ENCODE measurements at places on chromosomes 2 and 18.

DNA sequence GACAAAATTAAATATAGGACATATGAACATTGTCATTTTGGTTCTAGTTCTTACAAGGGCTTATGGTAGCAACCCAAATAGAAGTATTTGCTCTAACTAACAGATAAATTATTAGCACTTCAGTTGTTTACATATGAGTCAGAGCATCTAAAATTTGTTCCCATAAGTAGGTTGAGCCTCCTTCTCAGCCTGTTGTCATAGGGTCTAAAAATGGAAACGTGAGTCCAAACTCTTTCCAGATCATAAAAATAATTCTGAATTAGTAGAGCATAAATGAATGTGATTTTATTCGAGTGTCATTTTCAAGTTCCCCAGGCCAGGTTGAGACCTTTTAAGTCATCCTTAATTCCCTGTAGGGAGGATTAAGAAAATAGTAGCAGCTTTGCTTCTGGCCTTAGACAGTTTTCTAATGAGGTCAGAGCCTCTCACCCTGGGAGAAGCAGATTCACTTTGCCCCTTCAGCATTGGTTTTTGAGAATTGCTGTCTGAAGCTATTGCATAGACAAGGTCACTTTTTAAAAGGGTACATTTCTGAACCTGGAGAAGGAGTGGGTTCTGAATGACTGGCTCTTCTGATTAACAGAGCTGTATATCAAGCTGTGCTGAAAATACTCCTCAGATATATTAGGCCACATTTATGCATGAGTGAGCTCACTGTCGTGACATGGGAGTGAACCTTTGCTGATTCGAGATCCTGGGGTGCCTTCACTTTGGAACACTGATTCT lies 164.3 kb downstream of the NEDD4L start:
- no peak for DNase-seq

DNA sequence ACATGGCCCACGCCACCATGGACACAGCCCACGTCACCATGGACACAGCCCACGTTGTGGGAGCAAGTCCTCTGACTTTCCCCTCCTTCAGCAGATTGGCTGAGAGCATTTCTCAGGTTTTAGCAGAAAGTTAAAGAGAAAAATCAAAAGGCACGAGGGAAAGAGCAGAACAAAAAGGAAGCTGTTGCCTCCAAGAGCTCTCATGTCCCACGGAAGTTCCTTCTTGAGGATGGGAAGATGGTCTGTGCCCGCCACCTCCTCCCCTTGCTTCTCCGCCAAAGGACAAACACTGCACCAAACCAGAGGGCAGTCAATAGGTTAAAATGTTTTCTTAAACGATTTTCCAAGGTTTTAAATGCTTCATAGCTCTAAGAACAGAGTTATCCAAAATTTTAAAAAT lies 148.4 kb downstream of the HDAC4 start:
- DNase-seq, result no peak

- no peak for DNase-seq
Observed at GRCh38 chr2:172672114-172672513, 63.5 kb upstream of the RAPGEF4 start.

DNA sequence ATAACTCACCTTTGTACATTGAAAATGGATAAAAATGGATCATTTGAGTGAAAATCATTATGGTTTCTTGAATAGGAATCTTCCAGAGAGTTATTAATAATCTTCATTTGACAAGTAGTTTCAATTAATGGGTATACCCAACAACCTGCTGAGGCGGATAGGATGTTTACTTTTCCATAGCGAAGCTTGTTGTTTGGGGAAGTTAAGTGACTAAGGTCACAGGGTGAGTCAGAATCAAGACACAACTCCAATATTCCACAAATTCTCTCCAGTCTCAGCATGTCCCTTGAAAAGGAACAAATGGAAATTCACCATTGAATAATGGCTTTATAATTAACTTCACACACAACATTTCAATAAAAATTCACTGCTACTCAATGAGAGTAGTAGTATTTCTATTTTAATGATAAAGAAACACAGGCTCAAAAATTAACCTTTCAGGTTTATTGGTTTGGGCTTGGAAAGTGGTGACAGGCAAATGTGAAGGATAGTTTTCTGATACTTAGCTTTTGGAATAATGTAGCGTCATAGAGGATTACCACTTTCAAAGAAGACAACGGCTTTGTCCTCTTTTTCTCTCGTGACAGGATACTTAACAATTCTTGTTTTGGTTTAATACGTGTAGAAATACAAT lies 211.3 kb downstream of the GPD2 start:
- no peak for DNase-seq

- DNase-seq, result no peak
Observed at GRCh38 chr18:49044898-49045297, 94.1 kb upstream of the SMAD7 start.

DNA sequence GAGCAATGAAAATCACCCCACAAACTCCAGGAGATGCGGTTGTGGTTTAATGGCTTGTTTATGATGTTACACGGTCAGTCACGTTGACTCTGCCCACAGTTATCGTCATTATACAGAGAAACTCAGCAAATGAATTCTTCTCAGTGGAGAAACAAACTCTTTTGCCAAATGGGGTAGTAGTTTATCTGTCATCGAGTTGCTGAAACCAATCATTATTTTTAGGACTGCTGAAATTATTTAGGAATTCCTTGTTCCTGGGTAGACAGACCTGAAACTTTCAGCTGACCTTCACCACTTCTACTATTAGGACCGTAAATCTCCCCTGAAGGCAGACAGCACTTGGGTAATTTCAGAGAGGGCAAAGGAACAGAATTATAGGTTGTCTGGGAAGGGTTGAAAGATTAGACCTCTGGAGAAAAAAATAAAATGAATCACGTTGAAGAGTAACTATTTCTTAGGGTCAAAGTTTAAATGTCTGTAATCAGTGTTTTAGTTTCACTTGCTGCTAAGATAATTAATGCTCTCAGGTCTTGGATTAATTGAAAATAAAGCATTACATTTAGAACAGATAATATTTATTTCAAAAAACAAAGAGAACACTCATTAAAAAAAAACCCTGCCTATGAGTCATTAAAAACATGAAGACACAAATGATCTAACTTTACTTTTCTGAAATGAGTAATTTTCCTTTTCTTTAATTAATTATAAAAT lies 52.1 kb upstream of the LYPD6 start:
- no peak for DNase-seq

- DNase-seq, result peak; percentile 78
Observed at GRCh38 chr18:44744161-44745121, 63.8 kb downstream of the SETBP1 start.

- no peak for DNase-seq
Observed at GRCh38 chr2:73134471-73134870, 21.7 kb upstream of the RAB11FIP5 start.

DNA sequence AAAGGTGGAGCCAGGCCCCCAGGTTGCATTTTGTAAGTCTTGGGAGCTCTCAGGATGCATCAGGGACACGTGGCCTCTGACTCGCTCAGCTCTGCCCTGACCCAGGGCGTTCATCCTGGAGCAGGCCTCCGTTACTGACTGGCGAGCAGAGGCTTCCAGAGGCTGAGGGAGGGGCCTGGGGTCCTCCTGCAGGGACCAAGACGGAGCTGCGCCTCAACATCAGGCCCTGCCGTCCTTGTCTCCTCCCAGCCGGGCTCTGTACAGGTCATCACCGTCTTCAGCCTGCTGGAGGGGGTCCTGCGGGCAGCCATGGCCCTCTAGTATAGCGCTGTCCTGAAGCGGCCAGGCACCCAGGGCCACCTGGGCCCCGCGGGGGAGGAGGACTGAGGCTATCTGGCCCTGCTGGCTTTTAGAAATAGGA lies 10.2 kb upstream of the ALPP start:
- no peak for DNase-seq

- no peak for DNase-seq
Observed at GRCh38 chr2:208269091-208269490, 3.0 kb downstream of the PIKFYVE start.

- DNase-seq, result no peak
Observed at GRCh38 chr2:136291871-136292270, 173.9 kb upstream of the CXCR4 start.

DNA sequence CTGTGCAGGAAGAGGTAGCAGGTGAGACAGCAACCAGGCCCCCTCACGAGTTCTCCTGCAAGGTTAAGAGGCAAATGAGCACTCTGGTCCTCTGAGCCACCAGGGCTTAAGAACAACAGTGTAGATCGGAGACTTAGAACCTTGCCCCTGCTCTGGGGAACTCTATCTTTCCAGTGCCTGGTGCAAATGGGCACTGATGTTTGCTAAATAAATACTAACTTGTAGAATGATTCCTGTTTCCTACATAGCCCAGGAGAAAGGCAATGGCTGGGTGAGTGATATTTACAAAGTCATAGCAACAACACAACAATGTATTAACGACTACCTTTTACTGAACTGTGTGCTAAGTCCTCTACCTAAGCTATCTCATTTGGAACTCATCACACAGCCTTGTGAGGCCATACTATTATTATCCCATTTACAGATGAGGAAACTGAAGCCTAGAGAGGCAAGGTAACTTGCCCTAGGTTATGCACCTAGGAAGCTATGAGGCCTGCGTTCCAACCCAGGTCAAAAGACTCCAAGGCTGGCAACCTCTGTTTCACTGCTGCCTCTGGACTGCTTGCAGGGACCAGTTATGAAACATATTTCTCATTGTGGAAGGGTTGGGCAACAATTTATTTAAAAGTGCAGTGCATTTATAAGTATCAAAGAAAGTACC lies 4.3 kb downstream of the ATP8B1 start:
- no peak for DNase-seq

- DNase-seq, result no peak
Observed at GRCh38 chr18:79802298-79802697, 4.6 kb downstream of the KCNG2 start.

- no peak for DNase-seq
Observed at GRCh38 chr18:37584952-37585695, 19.5 kb upstream of the CELF4 start.

GRCh38 chr2:128446874-128447537 lies 128.3 kb upstream of the HS6ST1 start:
- DNase-seq, result no peak

GRCh38 chr2:46942143-46942526 lies 26.5 kb upstream of the MCFD2 start:
- DNase-seq, result no peak

- DNase-seq, result peak; percentile 16
Observed at GRCh38 chr18:23235860-23236259, 100.6 kb downstream of the CABLES1 start.

DNA sequence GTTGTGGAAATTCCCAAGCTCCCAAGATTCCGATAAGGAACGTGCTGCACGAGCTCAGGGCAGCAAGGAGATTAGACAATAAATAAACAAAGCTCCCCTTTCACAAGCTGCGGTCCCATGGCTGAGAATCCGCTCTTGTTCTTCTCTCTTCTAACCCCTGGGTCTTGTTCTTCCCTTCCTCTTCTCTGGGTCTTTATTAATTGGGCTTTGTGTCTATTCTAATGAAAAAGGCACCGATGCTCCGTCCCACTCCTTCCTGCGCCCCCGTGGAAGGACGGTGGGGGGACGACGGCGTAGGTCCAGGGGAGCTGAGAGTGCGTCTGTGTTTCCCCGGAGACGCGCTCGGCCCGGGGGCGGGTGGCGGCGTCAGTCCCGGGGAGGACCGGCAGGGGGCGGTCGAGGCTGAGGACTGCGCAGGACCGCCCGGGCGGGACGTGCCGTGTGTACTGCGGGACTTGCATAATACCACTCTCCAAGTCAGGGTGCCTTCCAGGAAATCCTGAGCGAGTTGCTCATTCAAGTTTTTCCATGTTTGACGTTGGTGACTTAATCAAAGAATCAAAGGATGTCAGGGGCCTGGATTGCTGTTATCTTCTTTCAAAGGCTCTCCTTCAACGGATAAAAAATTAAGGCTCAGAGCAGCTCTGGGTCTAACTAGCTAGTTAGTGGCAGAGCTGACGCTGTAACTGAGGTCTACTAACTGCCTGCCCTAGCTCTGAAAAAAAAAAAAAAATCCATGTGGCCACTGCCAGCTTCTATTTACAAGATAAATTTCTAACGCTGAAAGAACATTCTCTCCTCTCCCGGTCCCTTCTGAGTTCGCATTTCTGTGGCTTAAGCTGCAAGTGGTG lies 321.4 kb downstream of the TGIF1 start:
- DNase-seq, result no peak

DNA sequence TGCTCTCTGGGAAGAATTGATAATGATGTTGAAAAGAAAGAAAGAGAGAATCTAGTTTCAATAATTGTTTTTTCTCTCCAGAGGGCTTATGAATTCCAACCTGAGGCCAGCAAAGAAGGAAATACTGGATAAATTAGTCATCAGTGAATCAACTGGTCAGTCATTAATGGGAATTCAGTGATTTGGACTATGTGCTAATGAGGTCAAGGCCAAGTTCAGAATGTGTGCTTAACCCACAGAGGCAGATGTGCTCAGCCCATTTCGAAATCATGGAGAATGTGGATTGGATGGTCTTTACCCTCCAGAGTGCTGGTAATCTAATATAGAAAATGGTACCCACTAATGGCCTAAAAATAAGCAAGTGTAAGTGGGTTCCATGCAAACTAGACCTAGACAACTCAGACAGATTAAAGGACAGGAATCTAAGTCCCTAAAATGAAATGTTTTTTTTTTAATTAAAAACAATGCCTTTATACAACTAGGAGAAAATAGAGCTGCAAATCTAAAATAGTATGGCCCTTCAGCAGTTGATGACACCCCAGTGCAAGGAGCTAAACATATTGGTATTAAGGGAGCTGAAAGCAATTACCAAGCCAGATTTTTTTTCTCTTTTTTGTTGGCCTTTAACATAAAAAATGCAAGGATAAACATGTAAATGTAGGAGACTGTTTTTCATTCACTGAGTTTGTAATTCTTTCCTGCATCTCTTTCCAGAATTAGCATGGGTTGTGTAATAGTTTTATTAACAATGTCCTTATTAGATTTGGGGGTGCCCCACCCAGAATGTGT lies 296.9 kb downstream of the SATB2 start:
- DNase-seq, result no peak

- peak; percentile 44 for DNase-seq
Observed at GRCh38 chr2:191983186-191983585, 136.3 kb upstream of the CAVIN2 start.

GRCh38 chr18:68734308-68734707 lies 19.4 kb upstream of the TMX3 start:
- no peak for DNase-seq

DNA sequence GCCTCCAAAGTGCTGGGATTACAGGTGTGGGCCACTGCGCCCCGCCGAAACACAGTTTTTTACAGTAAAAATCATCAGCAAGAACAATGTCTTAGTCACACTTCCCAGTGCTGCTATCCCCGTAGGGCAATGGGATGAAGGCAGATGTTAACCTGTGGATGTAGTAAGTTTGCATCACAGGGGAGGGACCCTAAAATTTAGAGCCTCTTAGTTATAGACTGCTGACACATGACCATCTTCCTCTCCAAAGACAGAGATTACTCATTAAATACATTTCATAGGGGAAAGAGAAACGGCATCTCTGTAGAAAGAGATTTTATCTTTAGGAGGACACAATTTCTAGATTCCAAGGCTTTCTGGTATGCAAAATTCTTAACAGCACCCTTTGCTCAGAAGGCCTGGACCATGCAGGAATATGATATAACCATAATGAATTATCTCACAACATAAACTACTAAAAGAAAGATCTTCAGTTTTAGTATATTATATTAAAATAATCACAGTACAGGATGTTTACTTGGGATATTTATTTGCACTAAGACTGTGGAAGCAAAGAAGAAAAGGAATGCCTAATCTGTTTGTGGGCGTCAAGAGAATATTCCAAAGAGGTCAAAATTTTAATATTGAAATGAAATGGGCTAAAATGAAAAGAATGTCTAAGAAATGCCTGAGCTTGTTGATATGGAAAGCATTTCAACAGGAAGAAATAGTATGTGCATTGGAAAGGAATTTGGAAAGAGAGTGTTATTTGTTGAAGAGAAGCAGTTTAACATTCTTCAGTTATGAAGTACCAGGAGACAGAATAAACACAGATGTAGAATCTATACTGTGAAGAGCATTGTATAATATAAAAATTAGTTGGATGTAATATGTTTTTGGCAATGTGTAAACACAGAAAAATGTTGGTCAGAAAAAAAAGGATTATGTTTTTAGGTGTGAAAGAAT lies 1228.3 kb upstream of the CHAC2 start:
- DNase-seq, result no peak
